ENCODE measurements at places on chromosomes 7 and 10.
A peak's percentile ranks its signal among the peaks of the same experiment; 100 is the strongest.

DNA sequence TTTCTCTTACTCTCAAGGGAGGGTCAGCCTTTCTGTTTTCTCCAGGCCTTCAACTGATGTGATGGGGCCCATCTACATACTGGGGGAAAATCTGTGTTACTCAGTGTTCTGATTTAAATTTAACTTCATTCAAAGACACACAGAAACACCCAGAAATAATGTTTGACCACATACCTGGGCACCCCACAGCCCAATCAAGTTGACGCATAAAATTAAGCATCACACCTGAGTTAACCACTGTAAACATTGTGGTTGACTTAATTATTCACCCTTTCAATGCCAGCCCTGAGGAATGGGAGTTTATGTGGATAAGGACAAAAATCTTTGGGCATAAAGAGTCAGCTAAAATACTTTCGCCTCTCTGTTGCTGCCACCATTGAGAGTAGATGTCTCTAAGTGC is 10.0 kb upstream of the CHN2 start:
- DNase-seq = no peak

DNA sequence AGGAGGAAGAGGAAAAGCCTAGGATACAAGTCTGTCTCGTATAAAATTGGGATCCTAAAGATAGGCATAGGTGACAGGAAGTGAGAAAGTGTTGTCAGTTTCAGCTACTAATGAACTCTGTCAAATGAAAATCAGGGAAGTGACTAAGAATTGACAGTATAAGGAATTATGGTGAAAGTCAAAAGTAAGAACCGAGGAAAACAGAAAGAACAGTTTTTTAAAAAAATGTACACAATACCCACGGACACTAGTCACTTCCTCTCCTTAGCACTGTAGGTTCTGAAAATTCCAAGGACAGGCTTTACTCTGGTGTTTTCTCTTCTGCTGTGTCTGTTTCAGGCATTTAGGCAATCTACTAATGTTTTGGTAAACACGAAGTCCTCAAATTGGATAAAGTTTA is 42.3 kb downstream of the ATAD1 start:
- no peak for DNase-seq

- no peak for DNase-seq
Observed at GRCh38 chr7:20598459-20599309, 16.8 kb upstream of the ABCB5 start.

DNA sequence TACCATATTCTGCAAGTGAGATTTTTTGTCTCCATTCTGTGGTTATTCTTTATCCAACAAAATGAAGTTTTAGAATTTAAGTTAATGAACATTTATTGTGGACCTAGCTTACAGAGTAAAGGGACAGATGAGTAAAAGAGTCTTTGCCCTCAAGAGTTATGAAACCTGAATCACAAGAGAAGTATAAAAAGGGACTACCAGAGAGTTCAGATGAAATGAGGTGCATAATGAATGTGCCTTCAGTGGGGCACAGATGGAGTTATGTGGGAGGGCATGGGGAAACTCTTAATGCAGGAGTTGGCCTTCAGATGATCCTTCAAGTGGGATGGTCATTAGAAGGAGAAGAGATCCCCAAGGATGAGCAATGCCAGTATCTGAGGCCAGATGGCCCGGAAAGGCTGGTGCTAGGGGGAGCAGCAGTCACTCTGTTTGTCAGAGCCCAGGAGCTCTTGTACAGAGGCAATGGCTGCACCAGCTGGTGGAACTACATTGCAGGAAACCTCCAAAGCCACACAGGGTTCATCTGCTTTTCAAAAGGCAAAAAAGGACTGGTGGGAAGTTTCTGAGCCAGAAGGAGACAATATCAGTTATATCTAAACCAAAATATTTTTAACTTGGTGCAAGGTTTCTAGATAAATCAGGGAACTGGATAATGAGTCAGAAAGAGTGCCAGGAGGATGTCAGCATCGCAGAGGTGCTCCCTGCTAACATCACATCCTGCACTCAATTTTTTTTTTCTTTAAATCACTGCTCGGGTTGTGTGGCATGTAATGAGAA is 162.0 kb downstream of the KLF6 start:
- no peak for DNase-seq

- DNase-seq = no peak
Observed at GRCh38 chr10:120314442-120314841, 142.6 kb upstream of the PLPP4 start.

DNA sequence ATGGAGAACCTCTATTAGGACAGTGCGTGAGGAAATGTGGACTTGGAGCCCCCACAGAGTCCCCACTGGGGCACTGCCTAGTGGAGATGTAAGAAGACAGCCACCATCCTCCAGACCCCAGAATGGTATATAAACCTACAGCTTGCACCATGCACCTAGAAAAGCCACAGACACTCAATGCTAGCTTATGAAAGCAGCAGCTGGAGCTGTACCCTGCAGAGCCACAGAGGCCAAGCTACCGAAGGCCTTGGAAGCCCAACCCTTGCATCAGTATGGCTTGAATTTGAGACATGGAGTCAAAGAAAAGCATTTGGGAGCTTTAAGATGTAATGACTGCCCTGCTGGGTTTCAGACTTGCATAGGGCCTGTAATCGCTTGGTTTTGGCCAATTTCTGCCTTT is 361.3 kb downstream of the ZNF248 start:
- no peak for DNase-seq

DNA sequence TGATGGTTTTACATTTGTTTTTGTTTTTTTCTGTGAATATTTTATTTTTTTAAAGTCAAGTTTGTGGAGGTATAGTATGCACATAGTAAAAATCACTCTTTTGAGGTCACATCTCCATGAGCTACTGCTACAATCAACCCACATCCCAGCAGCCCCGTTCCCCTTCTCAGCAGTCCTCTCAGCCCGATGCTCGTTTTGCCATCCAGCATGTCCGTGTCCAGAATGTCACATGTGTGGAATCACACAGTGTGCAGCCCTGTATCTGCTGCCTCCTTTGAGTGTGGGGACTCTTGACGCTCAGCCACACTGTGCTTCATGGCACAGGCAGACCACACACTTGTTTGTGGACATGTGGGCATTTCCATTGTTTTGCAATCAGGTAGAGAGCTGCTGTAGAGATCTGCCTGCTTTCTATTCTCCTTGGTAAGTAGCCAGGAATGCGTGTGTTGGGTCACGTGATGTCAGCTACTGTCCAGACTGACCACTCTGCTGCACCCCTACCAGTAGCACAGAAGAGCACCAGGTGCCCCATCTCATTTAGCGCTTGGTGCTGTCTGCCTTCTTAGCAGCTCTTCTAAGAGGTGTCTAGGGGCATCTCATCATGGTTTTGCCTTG is 71.6 kb upstream of the CAMK2B start:
- no peak for DNase-seq

- no peak for DNase-seq
Observed at GRCh38 chr7:150811-151221, 41.6 kb upstream of the FAM20C start.

- DNase-seq = no peak
Observed at GRCh38 chr7:157544226-157544625, 207.4 kb downstream of the DNAJB6 start.

DNA sequence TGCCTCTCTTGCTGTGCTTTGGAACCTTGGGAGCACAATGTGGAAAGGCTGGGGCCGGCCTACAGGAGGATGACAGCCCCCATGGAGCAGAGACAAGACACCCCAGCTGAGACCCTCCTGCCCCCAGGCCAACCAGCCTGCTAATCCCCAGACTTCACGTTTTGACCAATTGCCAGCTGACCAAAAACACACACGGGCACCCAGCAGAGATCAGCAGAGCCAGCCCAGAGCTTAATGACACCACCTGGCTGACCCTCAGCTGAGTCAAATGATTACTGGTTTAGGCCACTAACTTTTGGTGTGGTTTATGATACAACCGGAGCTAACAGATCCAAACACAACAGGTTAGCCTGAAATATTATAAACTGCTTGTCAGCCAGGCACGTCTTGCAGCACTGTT is 111.2 kb upstream of the KIF5B start:
- no peak for DNase-seq

DNA sequence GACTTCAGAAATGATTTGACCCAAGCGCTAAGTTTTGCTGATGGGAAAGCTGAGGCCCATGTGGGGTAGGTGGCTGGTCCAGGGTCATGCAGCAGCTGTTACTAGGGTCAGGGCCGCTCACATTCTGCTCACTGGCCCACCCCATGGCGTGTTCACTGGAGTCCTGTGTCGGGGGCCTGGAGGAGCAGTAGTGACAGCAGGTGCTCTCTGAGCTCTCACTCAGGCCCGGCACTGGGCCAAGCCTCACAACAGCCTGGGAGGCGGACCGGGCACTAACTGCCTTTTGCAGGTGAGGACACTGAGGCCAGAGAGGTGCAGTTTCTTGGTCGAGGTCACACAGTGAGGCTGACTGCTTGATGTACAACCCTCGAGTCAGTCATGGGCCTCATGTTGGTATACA is 82.7 kb downstream of the GLRX3 start:
- DNase-seq = no peak

DNA sequence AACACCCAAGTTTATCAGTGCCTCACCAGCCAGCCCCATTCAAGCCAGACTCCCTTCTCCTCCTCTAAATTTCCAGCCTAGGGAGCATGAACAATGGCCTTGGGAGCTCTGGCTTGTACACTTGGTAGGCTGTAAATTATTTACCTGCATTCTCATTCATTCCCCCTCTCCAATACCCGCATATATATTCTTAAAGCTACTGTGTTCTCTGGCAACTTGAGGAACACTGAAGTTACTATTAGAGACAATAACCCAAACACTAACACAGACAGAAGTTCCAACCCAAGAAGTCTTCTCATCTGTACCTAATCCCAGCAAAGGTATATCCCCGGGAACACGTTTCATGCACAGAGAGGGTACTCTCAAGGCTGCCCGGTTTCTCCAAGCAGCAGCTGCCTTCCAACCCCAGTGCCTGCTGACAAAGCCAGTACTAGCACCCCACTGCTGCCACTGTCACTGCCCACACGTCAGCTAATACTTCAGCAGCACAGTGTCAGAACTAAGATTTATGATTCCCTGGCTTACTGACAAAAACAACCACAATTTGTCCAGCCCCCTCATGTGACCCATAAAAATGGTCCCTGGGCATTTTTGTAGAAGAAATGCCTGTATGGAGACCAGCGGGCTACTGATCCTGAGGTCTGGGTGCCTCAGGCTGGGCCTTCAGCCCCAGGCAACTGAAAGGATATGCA is 3.1 kb downstream of the WDR91 start:
- DNase-seq = no peak

DNA sequence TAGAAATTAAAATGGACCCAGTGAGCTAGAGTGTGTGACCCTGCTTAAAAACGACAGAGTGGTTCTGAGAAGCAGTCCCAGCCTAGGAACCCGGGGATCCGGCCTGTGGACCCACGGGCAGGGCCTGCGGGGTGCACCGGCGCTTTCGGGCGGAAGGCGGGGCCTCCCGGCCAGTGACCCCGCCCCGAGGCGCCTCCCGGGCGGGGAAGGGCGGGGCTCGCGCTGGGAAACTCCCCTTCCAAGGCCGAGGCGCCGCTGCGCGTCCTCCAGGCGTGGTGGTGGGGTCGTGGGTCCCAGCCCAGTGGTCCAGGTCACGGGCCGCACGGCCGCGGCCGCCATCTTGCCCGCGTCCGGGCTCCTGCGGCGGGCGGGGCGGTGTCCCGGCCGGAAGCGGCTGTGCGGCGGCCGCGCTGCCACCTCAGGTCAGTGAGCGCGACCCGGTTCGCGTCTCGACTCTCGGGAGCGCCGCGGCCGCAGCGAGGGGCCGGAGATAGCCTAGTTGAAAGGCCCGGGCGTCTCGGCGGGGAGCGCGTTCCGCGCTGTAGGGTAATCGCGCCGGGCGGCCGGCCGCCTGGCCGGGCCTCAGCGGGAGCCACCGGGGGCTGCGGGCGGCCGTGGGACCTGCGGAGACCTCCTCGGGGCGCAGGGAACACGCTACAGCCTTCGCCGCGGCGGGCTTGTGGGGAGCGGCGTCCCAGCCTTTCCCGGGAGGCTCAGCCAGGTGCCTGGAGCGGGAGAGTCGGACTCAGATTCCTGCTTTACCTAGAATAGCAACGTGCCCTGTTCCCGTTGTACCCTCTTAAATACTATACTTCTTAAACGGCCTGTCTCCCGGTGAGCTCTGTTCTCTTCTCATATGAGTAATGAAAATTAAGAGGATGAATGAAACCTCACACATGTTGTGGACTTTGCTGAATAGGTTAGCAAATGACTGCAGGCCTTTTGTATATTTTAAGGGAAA is at the start of gene MIOS:
Gene MIOS (plus strand): TSS at position 234 of the 961 bp plus-strand sequence. CDS start 5,592 bp downstream, outside the sequence.
- DNase-seq = peak; percentile 63

DNA sequence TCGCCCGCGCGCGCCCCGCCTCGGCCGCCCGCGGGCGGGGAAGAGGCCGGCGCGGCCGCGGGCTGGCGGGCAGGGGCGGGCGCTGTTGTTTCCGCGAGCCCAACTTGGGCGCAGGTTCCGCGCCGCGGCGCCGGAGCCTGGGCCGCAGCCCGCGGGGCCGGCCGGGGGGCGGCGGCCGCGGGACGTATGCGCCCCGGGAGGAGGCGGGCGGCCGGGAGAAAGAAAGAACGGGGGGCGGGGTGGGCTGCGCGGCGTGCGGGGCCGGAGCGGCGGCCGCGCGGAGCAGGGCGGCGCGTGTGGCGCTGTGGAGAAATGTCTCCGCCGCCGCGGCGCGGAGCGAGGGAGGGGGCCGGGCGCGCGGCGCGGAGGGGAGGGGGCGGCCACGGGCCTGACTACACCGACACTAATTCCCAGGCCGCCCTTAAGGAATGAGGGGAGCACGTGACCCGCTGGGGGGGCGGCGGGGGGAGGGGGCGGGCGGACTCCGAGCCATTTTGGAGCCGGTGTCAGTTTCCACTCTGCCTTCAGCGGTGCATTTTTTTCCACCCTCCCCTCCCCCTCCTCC is at the start of gene BMI1:
Gene BMI1 (plus strand): TSS at position 509 of the 565 bp plus-strand sequence. CDS start 5,351 bp downstream, outside the sequence.
- DNase-seq = peak; percentile 77

- DNase-seq = no peak
Observed at GRCh38 chr10:10490581-10490980, 527.1 kb upstream of the CELF2 start.

- no peak for DNase-seq
Observed at GRCh38 chr7:19749658-19750057, 23.8 kb downstream of the TMEM196 start.

DNA sequence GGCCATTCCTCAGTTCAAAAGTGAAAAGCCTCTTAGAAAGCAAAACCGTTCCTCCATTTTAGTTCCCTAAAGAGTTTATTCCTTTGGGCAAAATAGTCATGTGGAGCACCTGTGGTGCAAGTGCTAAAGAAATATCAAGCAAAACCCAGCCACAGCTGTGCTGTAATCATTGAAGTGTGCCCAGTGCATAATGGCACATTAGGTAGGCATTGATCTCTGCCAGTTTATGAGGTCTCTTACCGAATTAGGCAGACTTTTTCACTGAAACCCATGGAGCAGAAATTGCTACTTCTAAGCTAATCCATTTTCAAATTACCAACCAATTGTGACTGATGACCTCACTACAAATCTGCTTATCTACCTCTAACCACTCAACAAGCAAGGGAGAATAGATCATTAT is 97.2 kb upstream of the SEMA3A start:
- no peak for DNase-seq

- no peak for DNase-seq
Observed at GRCh38 chr10:64732372-64732957, 1211.3 kb downstream of the REEP3 start.

DNA sequence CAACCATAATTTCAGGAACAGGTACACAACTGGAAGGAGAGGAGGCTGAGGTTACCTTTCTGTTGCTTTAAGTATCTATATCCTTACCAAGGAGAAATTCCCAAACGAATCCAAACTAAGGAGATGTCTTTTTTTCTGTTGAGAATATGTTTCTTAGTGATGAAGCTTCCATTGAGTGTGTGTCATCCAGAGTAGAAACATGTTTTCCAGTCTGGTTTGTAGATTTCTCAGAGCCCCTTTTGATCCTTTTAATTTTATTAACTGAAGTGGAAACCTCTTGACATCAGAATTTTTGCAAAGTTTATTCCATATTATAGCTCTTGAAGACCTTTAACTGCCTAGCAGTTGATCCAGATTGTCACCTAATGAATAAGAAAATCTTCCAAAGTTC is 207.1 kb upstream of the FERD3L start:
- no peak for DNase-seq
